Type B pancreatic cell (in vitro differentiated cells): ENCODE measurements at places on chromosomes 3 and 15.
A peak's percentile ranks its signal among the peaks of the same experiment; 100 is the strongest.

GRCh38 chr3:60304112-60304511, 947.1 kb downstream of the FHIT start:
- no peak for DNase-seq

- no peak for DNase-seq
These were observed 36.2 kb upstream of the COL8A1 start for GRCh38 chr3:99602183-99602582.

GRCh38 chr3:131608296-131608695, 105.5 kb upstream of the MRPL3 start:
- DNase-seq = no peak

GRCh38 chr15:68382286-68383007, 49.5 kb downstream of the ITGA11 start:
- peak; percentile 22 for DNase-seq

DNA sequence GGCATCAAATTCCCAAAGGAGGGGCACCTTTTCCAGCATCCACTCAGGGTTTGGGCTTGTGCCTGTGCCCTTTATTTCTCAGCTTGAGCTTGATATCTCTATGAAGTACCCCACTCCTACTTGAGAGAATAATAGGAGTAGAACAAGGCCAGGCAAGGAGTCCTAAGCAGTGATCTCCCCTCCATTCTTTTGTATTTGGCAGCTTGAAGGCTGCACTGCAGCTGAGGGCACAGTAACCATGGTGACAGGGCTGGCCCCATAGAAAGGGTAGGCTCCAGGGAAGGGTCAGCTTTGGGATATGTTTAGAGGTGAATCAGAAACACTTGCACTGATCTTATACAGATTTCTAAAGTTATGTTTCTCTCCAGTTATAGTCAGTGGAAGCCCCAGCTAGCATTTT, 145.4 kb upstream of the SLC24A5 start:
- no peak for DNase-seq

DNA sequence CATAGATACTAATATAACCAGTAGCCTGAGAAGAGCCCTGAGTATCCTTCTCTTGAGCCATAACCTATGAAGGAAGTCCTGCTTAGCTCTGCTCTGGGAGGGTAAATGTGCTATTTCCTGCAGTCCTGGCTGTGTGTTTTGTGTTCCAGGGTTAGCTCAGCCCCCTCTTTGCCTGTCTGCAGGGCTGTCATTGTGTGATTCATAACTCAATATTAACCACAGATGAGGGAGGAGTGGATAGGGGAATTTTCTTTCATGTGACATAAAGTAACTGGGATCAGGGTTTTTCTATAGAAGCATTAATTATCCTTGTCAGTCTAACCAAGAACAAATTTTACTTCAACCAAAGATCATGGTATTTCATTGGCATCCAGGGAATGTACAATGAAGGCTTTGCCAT, 183.3 kb upstream of the ZBTB20 start:
- DNase-seq = no peak

GRCh38 chr15:82060817-82061216, 15.0 kb upstream of the MEX3B start:
- no peak for DNase-seq

DNA sequence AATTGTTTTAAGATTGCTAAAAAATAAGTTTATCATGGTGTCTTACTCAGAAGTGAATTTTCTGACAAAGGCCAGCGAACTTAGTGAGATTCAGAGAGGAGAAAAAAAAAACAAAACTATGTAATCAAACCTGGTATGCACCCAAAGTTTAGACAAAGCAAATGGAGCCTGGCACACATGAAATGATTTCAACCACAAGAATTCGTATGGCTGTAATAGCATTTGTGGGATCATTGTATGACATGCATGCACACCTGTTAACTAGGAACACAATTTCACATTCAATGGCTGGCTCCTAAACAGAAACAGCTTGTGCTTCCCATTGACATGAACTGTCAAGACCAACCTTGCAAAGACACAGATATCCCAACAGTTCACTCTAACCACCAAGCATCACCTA, 94.6 kb downstream of the ZIC4 start:
- DNase-seq = no peak

DNA sequence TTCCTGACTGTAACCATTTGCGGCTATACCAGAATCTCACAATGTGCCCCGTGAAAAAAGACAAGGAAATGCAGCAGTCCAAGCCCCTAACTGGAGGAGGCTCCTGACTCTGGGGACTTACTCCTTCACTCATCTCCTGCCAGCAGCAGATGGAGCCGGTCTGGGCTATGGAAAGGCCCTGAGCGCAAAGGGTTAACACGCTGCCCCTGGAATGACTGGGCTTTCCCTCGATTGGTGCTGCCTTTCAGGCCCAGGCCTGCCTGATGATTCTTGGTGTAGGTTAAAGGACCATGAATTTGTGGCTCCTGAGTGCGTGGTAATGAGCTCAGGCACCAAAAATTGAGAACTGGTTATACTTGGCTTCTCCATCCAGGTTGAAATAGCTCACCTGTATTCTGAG, 42.3 kb upstream of the GALNT15 start:
- DNase-seq = no peak

- DNase-seq = no peak
These were observed 351.2 kb upstream of the NR2F2 start for GRCh38 chr15:95979286-95979685.

DNA sequence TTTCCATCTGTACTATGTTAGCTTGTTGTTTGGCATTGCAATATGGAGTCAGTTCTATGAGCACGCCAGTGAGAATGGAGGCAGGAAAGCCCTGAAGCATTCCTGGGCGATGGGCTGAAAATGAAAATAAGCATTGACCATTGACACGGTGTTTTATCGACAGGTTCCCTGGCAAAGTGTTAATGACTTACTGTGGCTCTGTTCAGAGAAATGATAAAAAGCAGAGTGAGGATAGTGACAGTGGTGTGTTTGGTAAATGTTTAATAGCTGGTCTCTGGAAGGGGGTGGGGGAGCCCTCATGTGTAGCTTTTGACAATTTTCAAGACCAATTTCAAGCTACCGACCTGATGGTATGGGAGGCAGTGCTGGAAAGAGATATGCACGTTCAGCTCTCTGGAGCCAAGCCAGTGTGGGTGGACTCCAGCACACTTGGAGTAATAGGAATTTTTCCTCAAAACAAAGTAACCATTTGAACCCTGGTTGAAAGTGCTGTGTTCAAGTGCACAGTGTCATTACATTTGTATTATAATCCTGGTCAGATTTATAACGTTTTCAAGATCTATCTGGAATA, 341.7 kb upstream of the ROBO2 start:
- DNase-seq = no peak

DNA sequence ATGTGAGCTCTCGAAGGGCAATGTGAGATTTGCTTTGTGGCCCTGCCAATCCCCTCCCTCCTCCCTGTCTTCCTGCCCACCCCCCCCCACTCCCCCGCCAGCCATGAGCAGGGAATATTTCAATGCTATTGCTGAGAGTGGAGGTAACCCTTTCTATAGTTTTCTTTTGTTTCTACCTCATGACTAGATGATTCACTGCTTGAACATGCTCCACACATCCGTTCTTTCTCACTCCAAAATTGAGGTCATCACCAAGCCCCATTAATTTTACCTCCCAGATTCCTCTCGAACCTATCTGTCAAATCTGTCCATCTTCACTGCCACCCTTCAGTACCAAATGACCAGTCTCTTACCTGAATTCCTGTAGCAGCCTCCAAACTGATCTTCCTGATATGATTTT, 12.2 kb downstream of the ZNF774 start:
- no peak for DNase-seq

DNA sequence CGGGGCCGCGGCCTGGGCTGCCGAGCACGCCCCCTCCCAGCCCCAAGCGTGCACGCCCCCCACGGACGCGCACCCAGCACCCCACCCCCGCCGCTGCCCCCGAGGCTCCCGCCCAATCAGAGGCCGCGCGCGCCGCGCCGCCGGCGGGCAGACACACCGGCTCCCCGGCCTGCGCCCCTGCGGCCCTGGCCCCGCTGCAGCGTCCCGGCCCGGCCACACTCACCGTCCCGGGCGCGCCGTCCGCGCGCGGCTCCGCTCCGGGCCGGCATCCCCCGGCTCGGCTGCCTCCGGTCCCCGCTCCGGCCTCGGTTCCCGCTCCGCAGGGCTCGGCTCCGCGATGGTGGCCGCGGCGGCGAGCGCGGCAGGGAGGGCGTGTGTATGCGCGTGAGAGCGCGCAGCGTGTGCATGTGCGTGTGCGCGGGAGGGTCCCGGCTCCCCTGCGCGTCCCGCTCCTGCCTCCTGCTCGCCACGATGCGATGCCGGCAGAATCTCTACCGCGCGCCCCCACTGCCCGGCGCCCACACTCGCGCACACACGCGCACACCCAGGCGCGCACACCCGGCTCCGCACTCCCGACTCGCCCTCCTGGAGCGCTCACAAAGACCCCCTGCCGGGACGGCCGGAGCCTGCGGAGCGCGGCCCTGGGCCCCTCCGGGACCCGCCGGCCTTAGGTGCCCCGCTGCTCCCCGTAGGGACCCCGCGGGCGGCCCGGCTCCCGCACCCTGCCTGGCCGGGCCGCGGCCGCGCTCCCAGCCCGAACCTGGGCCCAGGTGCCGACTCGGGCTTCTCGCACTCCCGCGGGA, 186.5 kb upstream of the LINGO1 start:
- DNase-seq = no peak

GRCh38 chr3:46853441-46854415, 9.5 kb downstream of the MYL3 start:
- DNase-seq = peak; percentile 62

GRCh38 chr3:129196601-129197000, 12.9 kb upstream of the CNBP start:
- no peak for DNase-seq

DNA sequence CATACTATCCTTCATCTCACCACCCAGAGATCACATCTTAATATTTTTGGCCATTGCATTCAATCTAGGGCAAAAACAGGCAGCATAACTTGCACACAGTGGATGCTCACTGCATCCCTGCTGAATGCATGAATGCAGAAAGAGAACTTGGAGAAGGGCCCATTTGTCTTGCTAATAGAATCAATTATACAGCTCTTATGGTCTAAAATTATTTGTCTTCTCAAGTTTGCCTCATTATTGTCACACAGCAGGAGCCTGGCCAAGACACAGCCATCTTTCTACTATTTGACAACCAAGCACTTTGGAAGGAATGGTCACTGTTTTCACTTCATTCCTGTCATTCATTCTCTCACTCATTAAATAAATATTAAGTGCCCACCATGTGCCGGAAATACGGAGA, 1.2 kb upstream of the ARHGEF26 start:
- DNase-seq = no peak

DNA sequence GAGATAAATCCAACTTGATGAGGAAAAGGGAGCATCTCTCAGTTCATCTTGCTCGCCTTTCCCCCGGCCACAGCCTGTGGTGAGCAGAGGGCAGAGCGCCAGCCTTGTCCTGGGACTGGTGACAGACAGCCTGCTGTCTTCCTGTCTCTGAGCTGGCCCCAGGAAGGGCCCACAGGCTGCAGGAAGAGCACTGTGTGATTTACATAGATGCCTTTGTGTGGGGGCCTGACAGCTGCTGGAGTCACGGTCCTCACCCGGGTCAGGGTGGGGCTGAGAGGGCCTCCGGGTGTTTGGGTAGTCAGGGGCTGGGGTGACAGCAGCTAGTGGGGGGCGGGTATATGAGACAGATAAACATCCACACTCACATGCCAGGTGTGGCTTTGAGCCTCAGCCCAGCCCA, 29.3 kb downstream of the PLA2G4D start:
- peak; percentile 52 for DNase-seq
